ENCODE measurements at places on chromosomes 7 and 10.

DNA sequence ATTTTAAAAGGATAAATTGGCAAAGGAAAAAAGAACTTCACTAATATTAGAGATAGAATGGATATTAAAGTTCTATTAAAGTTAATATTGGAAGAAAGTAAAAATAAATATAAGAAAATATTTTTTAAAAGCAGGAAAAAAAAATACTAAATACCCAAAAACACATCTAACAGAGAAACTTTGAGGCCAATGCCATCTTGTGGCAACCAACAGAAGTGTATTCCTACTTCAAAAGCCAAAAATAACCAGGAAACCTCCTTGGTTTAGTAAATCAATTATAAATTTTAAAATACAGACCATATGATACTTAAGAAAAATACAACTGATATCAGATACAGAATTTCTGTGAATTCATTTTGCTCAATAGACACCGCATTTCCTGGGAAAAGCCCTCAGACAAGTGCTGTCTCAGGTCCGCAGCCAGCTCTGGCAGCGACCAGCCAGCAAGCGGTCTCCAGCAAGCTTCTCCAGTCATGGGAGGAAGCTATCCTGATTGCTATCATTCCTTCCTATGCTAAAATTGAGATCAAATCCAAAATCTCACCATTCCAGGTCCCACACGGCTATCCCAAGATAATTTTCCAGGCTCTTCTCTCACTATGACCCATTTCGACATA is 65.3 kb downstream of the LMBR1 start:
- no peak for DNase-seq

DNA sequence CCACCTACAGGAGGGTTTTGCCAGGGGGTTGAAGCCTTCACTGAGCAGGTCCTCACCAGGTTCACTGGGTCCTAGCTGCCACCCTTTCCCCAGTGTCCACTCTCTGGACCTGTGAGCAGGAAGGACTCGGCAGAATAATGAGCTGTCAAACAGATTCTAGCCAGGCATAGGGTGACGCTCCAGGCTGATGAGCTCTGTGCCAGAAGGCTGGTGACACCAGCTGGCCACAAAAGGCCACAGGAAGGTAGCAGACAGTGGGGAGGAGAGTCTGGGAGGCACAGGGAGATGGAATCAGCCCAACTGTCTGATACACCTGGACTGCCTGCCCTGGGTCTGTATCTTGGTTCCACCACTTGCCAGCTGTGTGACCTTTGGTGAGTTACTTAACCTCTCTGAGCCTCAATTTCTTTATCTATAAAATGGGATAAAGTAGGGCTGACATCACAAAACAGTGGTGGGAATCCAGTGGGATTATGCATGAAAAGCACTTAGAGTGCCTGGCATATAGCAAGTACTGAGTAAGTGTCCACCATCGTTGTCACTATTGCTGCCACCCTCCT is 26.7 kb upstream of the NDST2 start:
- DNase-seq, result no peak

- no peak for DNase-seq
These were observed at the start of gene HOXA6 for GRCh38 chr7:27147199-27148030. Gene HOXA6 (minus strand): TSS chr7:27147774. CDS start chr7:27147749, 25 bp downstream.

DNA sequence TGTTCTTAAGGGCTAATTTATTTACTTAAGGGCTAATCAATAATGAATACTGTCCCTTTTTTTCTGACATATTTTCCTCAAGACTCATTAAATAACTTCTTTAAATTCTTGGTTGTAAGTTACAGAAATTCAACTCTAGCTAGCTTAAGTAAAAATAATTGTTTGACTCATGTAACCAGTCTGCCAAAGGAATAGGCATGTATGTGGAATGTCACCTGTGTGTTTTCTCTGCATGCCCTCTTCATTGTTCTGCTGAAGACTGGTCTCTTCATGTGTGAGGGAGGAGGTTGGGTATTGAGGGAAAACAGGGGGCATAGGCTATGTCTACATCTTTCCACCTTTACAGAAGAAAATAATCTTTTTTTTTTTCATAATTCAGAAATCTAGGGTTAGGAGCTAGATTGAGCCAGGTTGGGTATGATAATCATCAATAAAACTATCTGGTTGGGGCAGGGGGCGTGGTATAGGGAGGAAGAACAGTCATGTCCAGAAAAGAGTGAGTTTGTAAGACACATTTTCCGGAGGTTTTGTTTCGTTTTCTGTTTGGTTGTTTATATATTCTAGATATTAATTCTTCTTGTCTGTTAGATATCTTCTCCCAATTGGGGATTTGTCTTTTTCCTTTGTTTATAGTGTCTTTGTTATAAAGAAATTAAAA is 37.9 kb downstream of the EXOC4 start:
- no peak for DNase-seq

GRCh38 chr10:47146572-47146971 is 153.4 kb upstream of the GDF10 start:
- no peak for DNase-seq

- no peak for DNase-seq
These were observed 154.9 kb upstream of the ITGB1 start for GRCh38 chr10:33112831-33113455.

DNA sequence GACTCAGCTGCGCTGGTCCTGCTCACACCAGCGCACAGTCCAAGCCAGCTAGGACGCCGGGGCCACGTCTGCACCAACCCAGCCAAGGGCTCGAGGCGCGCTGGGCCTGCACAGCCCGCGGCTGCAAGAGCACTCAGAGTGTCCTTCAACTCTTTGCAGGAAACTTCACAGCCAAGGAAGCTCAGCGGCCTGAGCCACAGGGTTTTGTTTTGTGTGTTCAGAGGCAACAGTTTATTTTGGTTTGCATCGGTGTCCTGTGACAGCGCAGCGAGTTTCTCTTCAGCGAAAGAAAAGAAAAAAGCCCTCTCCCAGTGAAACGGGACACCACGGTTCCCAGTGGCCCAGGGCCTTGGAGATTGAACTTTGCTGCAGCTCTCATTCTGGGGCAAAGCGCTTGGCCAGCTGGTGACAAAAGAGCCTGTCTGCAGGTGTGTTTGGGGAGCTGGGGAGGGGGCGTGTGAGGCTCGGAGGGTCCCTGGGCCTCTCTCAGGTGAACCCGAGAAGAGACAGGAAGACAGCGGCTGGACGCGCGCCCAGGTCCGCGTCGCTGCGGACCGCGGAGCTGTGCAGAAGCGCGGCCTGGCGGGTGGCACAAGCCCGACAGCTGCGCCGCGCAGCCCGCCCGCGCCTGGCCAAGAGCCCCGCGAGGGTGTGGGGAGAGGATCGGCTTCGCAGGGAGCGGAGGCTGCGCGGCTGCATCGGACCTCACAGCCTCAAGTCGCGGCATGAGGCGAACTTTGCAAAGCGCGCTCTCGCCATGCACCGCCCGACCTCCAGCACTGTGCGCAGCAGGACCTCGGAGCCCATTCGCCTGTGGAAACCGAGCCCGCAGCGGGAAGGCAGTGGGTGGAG is 922 bp downstream of the CXCL12 start:
- DNase-seq, result no peak

DNA sequence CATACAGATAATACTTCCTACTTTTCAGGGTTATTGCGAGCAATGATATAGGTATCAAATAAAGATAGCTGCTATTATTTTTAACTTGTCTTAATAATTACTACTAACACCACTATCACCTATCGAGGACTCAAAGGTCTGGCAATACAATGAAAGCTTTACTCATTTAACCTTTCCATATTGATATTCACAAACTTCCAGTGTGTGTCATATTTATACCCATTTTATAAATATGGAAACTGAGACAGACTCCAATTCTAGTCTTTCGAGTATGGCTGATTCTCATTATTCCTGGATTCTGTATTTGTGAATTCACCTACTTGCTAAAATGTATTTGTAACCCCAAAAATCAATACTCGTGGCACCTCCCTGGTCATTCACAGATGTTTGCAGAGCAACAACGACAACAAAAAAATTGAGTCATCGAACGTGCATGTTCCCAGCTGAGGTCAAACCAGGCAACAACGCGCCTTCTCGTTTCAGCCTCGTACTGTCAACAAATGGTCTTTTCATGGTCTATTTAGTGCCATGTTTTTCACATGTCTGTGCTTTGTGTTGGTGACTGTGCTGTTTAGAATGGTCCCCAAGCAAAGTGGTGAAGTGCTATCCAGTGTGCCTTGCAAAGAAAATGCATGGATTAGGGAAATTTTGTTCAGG is 51.7 kb downstream of the SMURF1 start:
- DNase-seq, result no peak

- DNase-seq, result no peak
These were observed 149.4 kb downstream of the SNX10 start for GRCh38 chr7:26441002-26441521.

DNA sequence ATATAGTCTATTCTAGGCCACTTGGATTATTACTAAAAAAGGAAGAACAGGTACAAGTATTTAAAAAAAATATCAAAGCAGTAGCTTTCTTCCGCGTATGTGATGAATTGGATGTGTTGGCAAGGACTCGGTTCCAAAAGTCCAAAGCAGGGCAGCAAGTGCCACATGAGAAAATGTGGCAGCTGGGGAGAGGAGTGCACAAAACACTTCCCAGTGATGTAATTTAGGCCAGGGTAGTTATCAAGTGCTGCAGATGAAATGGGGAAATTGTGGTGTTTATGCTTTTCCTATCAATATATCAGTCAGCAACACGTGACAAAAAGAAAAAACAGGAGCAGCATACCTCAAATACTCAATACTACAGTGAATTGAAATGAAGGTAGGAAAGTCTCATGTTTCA is 7.0 kb downstream of the RHOBTB1 start:
- DNase-seq, result no peak

GRCh38 chr7:159154243-159154642 is 9.6 kb upstream of the VIPR2 start:
- no peak for DNase-seq

DNA sequence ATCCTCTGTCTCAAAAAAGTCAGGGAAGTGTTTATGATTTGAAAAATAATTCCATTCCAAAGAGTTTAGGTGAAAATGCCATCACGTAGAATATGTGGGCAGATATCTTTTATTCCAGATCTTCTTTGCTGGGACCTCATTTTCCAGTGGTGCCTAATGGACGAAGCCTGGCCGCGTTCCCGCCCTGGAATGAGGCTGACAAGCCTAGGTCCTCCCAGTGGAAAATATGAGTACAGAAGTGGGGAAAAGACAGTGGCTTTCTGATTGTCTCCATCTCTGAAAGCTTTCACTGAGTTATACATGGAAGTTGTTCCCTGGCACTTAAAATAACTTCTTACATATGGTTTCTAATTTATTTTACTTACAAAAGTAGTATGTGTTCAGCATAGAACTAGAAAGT is 139.4 kb downstream of the TACC2 start:
- DNase-seq, result no peak

DNA sequence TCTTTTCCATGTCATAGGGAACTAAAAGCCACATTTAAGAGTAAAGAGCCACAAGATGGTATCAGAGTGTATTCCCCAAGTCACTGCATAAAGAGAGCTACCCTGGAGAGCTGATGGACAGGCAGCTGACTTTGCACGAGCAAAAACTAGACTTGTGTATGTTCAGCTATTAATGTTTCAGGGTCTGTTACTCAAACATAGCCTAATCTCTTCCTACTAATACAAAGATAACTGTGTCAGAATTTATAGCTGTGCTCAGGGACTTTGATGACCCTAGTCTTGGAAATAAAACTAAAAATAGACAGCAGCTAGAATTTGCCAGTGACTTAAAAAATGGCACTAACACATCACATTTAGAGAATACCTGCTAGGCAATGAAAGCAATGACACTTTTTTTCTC is 45.5 kb upstream of the LRRTM3 start:
- no peak for DNase-seq

GRCh38 chr10:96339956-96340904 is 18.6 kb downstream of the OPALIN start:
- no peak for DNase-seq

GRCh38 chr10:27225642-27226257 is 14.8 kb downstream of the ACBD5 start:
- no peak for DNase-seq

- DNase-seq, result no peak
These were observed 1346.3 kb downstream of the REEP3 start for GRCh38 chr10:64867501-64867962.

GRCh38 chr7:16847381-16847860 is 34.4 kb downstream of the AGR3 start:
- no peak for DNase-seq

DNA sequence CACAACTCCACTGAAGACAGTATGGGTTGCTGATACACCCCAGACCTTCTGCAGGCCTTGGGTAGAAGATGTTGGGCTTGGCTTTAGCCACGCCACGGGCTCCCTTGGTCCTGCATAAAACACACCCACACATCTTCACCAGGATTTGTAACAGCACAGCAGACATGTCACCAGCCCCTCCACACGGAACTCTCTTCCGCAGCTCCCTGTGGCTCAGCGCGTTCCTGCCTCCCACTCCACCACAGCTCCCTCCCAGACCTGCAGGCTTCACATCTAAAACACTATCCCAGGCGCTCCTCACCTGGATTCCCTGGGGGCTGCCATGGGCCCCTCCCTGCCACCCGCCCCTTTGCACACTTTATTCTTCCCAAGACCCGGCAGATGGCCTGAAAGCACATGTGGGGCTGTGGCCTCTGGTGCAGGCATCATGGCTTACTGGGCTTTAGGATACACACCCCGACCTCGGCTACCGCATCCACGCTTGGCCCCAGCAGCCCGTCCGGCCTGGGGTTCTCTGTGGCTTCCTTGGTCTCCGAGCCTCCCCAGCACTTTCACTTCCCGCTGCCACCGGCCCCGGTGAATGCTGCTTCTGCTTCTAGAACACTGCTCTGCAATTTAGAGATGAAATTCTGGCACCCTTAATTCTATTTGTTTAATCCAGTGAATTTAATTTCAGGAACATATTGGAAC is 432.9 kb downstream of the DNAJB6 start:
- DNase-seq, result no peak

DNA sequence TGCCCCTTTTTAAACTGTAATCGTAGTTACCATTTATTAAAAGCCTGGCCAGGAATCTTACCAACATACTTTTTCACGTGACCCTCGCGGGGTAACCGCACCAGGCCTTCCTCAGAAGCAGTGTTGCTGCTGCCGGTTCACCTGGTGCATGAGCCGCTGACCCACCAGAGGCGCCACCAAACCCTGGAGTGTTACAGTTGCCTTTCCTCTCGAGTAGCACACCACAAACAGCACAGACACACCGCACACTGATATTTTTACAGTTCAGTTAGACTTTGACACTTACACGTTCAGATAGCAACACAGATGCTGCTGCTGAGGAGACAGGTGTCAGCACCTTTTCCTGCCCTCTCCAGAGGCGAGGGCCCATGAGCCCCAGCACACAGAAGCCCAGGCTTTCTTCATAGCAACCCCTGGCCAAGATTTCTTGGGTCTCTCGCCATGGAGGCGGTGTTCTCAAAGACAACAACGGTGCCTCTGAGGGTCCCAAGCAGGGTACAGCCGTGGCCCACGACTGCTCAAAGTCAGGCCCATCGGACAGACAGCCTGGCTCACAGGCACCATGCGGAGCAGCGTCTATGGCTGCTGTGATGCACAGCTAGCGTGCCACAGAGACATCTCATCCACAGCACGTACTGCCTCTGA is 123.1 kb downstream of the DIP2C start:
- DNase-seq, result no peak

DNA sequence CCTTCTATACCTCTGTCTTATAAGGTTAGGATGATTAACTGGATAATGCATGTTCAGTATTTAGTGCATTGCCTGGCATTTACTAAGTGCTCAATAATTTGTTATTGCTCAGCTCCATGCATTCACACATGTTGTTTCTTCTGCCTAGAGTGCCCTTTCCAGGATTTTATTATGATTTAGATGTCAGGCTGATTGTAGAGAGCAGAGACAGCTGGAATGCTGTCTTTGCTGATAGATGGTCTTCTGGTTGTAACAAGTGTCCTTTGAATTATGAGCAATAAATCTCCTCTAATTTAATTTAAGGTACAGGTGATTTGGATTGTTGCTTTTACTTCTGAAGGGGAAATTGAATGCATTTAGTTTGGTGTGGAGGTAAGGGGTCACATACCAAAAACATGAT is 548.0 kb downstream of the MAGI2 start:
- DNase-seq, result no peak

GRCh38 chr7:74466196-74466813 is 12.6 kb downstream of the GTF2IRD1 start:
- DNase-seq, result no peak

Measured in liver (tissue), 10 donors.